ENCODE measurements at places on chromosomes 6 and 20.

- DNase-seq = no peak
Observed at GRCh38 chr6:170464524-170464979, 88.6 kb downstream of the PSMB1 start.

DNA sequence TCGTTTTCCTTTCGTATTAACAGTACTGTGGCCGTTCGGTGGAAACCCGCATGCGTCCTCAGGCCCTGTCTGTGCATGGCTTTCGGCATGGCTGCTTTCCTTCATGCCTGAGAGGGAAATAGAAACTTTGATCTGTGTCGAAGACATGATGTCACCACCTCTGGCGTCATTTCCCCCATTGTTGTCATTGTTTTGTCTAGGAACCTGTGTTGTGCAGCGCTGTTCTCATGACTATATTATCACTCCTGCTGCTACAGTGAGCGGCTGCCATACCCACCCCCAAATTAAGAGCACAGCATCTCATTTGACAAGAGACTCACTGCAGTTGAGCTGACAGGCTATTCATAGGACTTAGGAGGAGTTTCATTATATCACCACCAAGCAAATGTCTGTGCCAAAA is 172.3 kb downstream of the TMEM242 start:
- no peak for DNase-seq

GRCh38 chr6:142975365-142975764 is 30.4 kb upstream of the HIVEP2 start:
- DNase-seq = no peak

GRCh38 chr20:50146732-50147662 is 6.5 kb downstream of the PEDS1 start:
- peak; percentile 74 for DNase-seq

DNA sequence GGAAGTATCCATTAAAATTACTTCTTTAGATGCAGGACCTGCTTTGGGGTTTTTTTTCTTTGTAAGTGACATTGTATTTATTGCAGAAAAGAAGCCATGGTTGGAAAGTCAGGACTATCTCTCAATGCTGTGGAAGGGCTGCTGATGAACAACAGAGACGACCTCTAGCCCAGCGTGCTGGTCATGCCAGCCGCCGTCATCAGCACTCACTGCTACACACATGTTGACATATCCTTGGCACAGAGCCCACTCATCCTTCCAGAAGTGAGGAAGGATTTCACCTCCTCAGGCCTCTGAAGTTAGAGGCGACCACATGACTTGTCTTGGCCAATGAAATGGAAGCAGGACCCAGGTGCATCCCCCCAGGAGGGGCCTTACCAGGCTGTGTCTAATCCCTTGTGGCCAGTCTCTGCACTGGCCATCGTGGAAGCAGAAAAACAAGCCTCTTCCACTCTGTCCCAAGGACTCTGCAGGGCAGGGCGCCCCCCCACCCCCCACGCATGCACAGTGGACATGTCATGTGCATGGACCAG is 343.5 kb downstream of the TAF4 start:
- DNase-seq = no peak

DNA sequence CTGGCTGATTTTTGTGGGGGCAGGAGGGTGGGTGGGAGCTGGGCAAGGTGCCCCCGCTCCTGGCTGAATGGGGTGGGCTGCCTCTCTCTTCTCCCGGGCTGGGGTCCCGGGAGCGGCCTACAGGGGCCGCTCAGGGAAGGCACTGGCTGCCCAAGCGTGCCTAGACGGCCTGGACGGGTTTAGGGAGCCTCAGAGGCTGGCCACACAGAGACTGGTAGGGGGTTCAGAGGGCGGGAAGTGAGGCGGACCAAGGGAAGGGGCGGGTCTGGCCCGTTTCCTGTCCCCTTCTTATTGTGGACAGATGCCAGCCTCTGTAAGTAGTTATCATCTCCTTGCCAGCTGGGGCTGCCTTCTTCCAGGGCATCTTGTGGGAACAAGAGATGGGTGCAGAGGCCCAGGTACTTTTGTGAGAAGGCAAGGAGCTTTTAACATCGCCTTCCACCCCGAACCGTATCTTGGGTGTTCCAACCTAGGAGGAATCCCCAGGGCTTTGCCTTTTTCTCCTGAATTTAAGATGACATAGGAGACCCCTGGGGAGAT is 437 bp downstream of the CD40 start:
- DNase-seq = peak; percentile 12

- no peak for DNase-seq
Observed at GRCh38 chr6:157961153-157961831, 20.4 kb upstream of the SYNJ2 start.

DNA sequence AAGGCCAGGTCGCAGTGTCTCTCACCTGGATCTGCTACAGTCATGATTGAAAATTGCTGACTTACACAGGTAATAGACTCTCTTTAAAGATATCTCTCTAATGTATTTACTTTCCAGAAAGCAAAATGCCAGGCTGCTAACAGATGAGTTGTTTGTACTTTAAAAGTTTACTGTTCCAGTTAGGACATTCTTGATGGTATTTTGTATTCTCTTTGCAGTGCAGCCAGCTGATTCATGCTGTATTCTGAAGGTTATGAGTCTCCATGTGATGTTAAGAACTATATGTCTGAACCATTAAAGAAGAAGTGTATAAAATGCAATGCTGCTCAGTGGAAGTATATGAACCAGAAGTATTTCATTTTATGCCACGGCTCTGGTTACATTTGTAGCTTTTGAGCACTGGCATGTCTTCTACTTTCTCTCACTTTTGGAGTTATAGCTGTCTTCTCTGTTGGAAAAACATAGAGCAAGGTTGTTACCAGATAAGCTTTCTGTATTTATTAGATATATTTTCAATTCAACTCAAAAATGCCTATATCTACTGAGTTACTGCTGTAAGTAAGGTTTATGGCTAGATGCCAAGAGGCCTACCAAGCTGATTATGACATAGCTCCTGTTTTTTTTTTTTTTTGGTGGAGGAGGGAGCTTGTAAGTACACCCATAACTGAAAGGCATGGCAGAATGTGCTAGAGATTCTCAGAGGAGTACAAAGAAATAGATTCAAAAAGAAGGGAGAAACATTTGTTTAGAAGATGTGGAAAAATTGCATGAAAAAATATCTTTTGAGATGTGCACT is 130.5 kb upstream of the MAN1A1 start:
- no peak for DNase-seq

- DNase-seq = no peak
Observed at GRCh38 chr6:39130691-39131090, 15.7 kb upstream of the SAYSD1 start.

- DNase-seq = no peak
Observed at GRCh38 chr6:17446713-17447112, 53.3 kb downstream of the CAP2 start.

GRCh38 chr6:158707120-158707820 is 57.4 kb downstream of the SYTL3 start:
- no peak for DNase-seq

- DNase-seq = no peak
Observed at GRCh38 chr6:6760002-6760401, 171.5 kb downstream of the LY86 start.

- no peak for DNase-seq
Observed at GRCh38 chr6:47111685-47112084, 69.6 kb upstream of the ADGRF1 start.

- no peak for DNase-seq
Observed at GRCh38 chr6:147825848-147826247, 317.4 kb downstream of the SAMD5 start.

DNA sequence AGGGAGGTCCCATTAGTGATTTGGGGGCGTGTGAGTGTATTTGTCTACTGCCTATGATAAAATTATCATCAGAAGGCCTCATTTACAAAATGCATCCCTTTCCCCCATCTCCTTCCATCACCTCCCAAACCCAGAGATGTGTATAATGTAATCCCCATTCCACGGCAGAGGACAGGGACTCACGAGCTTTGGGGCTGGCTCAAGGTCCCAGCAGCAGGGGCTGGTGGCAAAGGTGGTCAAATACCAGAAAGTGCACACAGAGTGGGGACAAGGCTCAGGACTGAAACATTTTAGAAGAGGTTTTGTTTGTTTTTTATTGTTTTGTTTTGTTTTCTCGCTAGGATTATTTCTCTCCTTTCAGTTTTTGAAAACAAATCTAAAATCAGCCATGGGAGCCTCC is 68.5 kb upstream of the TOP1 start:
- no peak for DNase-seq

DNA sequence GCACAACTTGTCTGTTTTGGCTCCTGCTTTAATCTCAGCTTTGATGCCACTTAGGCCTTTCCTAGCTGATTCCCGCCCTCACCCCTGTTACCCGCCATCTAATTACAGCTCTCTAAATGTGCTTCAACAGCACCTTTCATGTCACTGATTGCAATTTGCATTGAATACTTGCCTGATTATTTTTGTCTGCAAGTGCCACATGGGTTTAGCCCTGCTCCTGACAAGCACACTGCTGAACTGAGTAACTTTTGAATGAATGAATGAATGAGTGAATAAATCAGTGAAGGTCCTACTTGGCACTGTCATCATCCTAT is 591 bp upstream of the DCBLD1 start:
- DNase-seq = no peak

DNA sequence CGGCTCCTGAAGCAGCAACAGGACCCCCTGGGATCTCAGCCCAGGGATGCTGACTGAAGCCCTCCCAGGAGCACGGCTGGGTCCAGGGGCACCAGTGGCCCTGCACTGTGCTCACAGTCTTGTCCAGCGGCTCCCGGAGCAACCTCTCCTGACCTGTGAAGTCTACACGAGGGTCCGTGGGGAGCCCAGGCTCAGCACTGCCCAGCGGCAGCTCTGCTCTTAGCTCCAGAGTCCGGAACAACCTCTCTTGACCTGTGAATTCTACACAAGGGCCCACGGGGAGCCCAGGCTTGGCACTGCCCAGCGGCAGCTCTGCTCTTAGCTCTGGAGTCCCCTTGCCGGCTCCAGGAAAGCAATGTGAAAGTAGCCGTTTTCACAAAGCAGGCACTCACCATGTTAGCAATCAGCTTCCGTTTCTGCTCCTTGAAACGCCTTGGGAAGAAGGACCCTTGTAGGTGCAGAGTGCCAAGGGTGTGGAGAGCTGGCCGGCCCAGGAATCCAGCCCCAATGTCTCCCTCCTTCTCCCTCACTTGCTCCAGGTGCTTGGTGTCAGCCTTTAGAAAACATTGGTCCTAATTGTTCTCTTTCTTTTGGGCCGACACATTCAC is 310.9 kb downstream of the CDH4 start:
- no peak for DNase-seq

- no peak for DNase-seq
Observed at GRCh38 chr6:46501136-46502089, 10.2 kb upstream of the RCAN2 start.

- no peak for DNase-seq
Observed at GRCh38 chr6:27311806-27312145, 297 bp downstream of the POM121L2 start.

DNA sequence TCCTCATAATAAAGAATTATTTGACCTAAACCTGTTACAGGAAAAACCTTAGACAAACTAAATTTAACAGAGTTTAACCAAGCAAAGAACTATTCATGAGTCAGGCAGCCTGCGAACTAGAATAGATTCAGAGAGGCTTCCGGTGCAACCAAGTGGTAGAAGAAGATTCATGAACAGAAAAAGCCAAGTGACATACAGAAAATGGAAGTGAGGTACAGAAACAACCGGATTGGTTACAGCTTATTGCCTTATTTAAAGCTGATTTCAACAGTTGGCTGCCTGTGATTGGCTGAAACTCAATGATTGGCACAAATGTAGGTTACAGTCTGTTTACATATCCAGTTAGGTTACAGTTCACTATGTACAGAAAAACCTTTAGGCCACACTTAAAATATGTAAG is 10.1 kb downstream of the PPP1R3G start:
- DNase-seq = no peak

Measured in activated CD4-positive, alpha-beta T cell treated with anti-CD3 and anti-CD28 coated beads, Interleukin-2, amount 50 U/mL, for 48 hours (primary cell).